ENCODE measurements at places on chromosomes 3 and 15.

- DNase-seq, result no peak
These were observed 1.2 kb downstream of the TMIE start for GRCh38 chr3:46702246-46703012.

DNA sequence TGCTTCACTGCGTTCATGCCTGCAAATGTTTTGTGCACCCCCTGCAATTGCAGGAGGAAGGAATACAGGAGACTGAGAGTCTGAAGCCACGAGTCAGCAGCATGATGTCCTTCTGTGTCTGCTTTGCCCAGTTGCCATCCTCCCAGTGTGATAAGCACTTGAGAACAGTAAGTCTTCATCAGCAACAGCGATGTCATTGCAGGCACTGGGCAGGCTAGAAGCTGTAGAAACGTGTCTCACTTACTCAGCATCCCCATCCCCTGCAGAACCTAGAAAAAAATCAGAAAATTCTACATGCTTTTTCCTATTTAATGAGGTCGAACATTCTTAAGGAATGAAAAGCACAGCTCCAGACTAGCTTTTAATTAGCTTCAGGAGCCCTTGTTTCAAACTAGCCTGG is 156.5 kb upstream of the LPP start:
- no peak for DNase-seq

DNA sequence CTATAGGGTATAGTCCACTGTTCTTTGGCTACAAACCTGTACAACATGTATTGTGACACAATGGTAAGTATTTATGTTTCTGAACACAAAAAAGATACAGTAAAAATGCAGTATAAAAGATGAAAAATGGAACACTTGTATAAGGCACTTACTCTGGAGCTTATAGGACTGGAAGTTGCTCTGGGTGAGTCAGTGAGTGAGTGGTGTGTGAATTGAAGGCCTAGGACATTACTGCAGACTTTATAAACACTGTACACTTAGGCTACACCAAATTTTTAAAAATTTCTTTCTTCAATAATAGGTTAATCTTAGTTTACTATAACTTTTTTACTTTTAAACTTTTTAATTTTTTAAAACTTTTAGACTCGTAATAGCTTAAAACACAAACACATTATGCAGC is 10.5 kb upstream of the PDZRN3 start:
- DNase-seq, result no peak

- peak; percentile 16 for DNase-seq
These were observed 23.2 kb downstream of the MRPS25 start for GRCh38 chr3:15041950-15042349.
